ENCODE measurements at places on chromosomes 5 and 9.

DNA sequence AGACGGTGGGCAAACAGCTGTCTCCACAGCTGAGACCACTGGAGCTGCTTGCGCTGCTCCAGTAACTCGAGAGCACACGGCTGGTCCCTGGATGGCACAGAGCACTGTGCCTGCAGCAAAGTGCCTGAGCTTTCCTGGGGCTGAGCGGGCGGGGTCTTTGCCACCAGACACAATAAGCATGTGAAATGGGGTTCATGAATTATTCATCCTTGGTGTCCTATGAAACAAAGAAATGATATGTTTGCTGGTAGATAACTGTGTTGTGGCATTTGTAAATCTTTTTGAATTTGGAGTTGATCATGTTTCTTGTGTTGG lies 151.7 kb upstream of the MPDZ start:
- no peak for DNase-seq

- no peak for DNase-seq
Observed at GRCh38 chr5:56876327-56876726, 33.1 kb upstream of the SETD9 start.

- no peak for DNase-seq
Observed at GRCh38 chr5:107424491-107424890, 246.2 kb downstream of the EFNA5 start.

- no peak for DNase-seq
Observed at GRCh38 chr9:31394015-31394473, 990.4 kb upstream of the ACO1 start.

- no peak for DNase-seq
Observed at GRCh38 chr5:97412959-97413358, 229.9 kb upstream of the RIOK2 start.

- no peak for DNase-seq
Observed at GRCh38 chr5:96459313-96460121, 26.5 kb upstream of the PCSK1 start.

DNA sequence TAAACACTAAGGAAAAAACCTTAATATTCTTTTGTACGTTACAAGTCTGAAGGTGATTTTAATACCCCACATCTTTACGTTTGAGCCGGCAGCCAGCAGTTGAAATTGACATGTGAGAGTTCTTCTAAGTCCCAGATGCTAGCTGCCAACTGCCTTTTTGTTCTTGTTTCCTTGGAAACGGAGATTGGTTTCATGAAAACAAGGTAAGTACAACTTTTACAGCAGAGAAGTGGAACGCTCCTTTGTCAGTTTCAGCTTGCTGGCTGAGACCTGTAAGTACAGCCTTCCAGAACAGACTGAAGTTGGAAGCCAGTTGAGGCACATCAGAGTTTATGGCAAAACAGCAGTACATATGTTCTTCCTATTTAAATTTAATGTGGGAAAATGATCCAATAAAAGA lies 1018.4 kb upstream of the ARRDC3 start:
- DNase-seq = no peak

GRCh38 chr9:81758123-81758797 lies 68.9 kb upstream of the TLE1 start:
- DNase-seq = no peak

DNA sequence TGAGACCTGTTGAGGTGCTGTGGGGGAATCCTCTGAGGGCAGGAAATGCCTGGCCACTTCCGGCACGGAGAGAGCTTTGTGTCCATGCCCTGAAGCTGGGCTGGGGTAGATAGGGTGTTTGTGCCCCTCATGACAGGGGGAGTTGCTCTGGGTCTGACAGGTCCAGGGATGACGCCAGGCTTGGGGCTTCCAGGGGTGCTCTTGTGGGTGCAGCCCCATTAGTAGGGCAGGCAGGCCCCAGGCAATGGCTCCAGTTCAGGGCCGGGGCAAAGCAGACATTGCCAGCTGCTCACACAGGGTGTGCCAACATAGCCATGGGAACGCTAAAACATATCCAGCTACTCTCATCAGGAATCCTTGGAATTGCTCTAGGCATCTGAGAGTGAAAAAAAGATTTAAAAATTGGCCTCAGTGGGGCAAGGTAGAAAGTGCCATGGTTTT lies 21.1 kb downstream of the PITX1 start:
- no peak for DNase-seq

DNA sequence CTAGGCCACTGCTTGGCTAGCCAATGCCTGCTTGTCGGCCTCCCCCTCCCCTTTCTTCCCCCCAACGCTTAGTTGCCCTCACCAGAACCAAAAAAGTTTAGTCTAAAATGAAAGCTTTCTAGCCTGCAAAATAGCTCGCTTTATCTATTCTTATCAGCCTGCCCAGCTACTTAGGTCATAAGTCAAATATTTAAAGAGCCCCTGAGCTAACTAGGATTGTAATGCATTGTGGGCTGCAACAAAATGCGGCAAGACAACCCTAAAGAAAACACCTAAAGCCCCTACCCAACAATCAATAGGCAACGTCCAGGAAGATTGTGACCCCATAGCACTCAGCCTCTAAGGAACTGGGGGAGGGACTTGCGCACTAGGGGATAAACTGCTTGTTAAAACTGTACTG lies 38.6 kb upstream of the PCSK5 start:
- no peak for DNase-seq

DNA sequence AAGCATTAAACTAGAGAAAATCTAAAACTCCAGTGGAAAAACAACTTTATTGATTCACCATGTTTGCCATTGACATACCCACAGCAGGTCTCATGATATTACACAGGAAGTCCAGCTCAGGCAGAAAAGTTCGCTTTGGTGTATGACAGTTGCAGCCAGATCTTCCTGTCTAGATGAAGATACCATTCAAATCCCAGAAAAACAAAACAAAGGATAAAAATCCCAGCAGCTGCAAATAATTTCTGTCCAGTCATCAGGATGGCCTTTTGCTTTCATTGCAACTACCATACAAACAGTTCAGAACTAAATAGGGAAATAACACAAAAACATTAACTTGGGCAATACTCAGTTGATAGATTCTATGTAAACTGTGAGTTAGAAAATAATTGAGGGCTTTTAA lies 136.0 kb upstream of the NREP start:
- DNase-seq = no peak

DNA sequence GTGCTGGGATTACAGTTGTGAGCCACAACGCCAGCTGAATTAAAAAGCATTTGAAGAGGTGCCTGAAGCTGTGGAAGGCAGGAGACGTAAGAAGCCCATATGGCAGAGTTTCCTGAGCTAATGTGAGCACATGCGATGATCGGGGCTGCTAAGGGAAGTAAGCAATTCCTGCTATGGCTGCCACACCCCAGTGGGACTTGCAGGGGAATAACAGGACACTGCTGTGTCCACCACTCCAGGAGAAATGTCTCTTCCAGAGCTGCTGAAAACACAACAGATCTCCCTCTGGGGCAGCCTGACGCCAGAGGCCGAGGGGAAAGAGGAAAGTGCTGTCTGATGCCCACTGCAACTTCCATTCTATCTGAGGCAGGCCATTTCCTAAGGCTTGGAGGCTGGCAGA lies 46.2 kb upstream of the ANKRD55 start:
- no peak for DNase-seq

- DNase-seq = no peak
Observed at GRCh38 chr9:122129969-122130368, 29.6 kb downstream of the NDUFA8 start.

- no peak for DNase-seq
Observed at GRCh38 chr9:125397736-125398135, 136.1 kb downstream of the GAPVD1 start.

DNA sequence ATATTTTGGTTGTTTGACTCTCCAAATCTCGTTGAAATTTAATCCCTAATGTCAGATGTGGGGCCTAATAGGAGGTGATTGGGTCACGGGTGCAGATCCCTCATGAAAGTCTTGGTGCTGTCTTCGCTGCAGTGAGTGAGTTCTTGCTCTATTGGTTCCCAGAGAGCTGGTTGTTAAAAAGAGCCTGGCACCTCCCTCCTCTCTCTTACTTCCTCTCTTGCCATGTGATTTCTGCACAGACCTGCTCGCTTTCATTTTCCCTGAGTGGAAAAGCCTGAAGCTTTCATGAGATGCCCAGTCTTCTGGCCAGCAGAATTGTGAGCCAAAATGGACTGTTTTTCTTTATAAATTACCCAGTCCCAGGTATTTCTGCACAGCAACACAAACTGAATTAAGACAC lies 221.6 kb downstream of the MAT2B start:
- no peak for DNase-seq

GRCh38 chr9:33168941-33169544 lies 1.9 kb upstream of the B4GALT1 start:
- no peak for DNase-seq

GRCh38 chr5:32498484-32498883 lies 53.9 kb upstream of the ZFR start:
- DNase-seq = no peak

DNA sequence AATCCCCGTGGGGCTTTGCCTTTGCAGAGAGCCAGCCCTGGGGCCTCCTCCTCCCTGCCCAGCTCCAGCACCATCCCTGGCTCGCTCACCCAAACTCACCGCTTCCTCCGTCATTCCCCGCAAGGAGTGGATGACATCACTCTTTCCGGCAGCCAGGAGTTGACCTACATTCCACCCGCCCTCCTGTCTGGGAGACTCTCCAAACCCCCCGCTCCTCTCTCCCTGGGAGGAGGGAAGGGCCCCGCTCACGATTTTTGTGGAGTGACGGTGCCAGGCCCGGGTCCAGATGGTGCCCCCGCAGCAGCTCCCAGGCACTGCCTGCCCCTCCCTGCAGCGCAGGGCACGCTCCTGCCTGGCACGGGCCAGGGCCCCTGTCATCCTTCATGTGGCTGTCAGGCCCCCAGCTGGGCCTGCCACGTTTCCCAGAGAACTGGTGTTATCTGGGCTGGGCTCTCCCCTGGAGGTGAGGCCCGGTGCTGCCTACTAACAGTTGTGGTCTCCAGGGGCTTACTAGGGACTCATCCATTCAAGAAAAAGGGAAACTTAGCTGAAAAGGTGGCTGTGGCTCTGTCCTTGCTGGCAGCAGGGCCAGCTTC lies 52.3 kb downstream of the NTNG2 start:
- DNase-seq = no peak

DNA sequence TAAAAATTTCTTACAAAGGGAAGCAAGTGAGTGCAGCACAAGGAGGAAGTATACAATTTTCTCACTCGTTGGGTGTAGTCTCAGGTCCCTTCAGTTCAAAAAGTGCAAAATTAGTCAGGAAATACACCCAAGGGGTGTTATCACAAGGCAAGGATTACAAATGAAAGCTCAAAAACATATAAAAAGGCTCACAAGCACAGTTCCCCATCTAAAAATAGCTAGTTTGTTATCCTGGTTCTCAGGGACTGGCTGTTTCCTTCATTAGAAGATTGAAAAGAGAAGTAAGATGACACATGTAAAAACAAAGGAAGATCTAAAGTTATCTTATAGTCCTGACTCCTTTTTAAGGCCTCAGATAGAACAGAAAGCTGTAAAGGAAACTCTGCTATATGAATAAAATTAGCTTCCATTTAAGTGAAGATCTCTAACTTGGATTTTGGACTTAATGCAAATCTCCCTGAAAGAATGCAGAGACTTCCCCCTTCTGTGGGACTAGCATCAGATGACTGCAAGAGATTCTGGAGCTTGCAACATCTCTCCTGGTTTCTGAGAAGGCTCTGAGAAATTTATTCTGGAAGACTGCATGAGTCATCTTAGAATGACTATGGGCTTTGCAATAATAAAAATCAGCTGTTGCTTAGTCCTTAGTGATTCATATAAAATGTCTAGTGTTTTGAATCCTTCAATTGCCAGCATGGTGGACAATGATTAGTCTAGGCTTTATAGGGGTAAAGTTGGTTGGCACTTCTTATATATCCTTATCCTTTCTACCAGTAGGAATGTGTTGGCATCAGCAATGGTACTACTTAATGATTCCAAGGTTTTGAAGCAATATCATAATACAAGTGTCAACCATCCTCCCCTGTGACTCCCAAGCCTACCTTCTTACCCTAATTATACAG lies 25.4 kb downstream of the DAB2 start:
- DNase-seq = no peak

GRCh38 chr5:180495991-180496741 lies 2.0 kb downstream of the CNOT6 start:
- DNase-seq = no peak

DNA sequence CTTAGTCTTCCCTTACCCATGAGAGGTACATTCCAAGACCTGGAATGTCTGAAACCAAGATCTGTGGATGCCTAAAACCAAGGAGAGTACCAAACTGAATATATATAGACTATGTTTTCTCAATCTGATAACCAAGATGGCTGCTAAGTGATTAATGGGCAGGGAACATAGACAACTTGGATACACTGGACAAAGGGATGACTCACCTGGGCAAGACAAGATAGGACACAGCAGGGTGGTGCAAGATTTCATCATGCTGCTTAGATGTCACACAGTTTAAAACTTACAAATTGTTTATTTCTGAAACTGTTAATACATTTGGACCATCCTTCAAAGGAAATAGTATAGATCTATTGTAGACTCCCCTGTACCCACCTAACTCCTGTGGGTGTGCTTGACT lies 130.9 kb downstream of the HTR1A start:
- DNase-seq = no peak

DNA sequence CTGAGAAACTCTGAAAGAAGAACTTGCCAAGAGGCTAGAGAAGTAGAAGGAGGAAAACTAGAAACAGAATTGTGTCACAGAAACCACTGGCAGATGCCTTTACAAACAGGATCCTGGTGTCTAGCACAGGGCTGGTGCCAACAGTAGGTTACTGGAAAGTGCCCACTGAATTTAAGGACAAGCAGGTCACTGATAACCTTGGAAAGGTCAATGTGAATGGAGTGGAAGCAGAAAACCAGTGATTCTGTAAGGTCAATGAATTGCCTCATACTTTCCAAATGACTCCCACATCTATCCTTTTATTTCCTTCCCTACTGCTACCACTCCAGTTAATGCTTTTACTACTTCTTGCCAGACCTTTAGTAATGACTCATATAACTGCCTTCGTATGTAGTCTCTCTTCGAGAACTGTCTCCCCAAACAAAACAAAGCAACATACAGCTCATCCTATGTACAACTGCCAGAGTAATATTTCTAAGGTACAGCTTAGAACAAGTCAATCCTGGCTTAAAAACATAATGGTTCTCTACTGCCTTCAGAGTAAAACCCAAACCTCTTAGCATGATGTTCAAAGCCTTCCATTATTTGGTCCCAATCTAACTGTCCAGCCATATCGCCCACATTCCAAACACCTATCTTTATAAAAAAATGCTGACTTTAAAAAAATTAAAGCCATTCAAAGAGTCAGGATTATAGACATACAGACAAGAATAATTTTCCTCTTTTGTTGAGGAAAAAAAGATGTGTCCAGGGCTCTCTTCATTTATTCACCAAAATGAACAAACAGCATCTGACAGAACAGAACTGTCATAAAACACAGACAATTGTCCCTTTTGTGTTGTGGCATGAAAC lies 52.5 kb downstream of the NR3C1 start:
- no peak for DNase-seq

DNA sequence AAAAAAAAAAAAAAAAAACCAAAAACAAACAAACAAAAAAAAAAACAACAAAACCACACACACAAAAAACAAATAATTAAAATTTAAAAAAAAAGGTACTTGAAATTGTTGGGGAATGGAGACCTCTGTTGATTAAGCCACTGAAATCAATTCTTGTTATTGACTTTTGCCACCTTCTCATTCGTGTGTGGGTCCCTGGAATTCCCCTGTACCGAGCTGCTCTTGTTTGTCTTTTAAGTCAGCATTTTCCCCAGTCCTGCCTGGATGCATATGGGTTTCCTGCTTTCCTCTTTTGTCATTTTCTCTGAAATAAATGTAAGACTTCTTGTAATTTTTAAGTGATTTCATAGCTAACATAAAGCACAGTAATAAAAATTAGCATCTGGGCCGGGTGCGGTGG lies 45.5 kb downstream of the GPBP1 start:
- DNase-seq = no peak

Measured in effector CD4-positive, alpha-beta T cell (primary cell).